ENCODE measurements at places on chromosomes 1 and 21.

- no peak for DNase-seq
Observed at GRCh38 chr1:14597343-14598006, 1.0 kb upstream of the KAZN start.

- DNase-seq, result no peak
Observed at GRCh38 chr1:169884634-169885033, 9.1 kb downstream of the SCYL3 start.

- no peak for DNase-seq
Observed at GRCh38 chr1:203624341-203624712, 2.3 kb upstream of the ATP2B4 start.

GRCh38 chr1:27557596-27558340, 46.2 kb downstream of the AHDC1 start:
- no peak for DNase-seq

DNA sequence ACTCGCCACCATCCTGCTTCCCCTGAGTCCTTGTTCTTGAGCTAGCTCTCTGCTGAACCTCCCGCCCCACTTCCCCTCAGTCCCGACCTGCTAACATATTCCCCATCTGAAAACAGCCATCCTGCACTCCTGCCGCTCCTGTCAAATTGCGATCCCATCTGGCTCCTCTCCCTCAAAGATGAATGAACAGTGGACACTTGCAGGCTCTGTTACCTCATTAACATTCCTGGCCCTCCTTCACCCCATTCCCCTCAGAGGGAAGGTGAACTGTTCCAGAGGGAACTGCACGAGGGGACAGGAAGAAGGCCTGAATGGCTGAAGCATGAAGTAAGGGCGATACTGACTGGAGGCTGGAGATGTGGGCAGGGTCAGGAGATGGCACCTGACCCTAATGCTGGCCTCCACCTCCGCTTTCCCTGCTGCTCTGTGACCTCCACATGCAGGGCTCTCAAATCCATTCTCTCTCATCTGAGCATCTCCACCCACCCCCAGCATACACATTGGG, 7.4 kb upstream of the CELSR2 start:
- DNase-seq, result no peak

DNA sequence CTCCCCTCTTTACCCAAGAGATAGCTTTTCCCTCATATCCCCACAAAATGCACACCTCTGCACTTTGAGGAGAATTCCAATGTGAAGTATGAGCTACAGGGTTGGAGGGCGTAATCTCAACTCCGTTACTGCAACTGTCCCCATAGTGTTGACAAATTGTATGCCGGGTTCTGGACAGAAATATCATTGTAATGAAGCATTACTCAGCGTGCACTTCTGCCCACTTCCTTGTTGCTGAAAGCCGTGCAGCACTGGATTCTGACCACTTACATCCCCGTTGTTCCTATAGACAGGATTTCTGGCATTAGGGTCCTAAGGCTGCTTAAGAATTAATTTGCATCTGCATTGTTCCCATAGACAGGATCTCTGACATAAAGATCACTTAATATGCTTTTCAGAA, 205.6 kb downstream of the RHOU start:
- no peak for DNase-seq

GRCh38 chr1:158813164-158813563, 18.0 kb upstream of the MNDA start:
- no peak for DNase-seq

GRCh38 chr1:186740324-186740723, 60.1 kb upstream of the PTGS2 start:
- no peak for DNase-seq

Measured in tibial nerve (tissue), 4 donors.